ENCODE measurements at places on chromosomes 3 and 15. TPM values are rescaled to one million over a fixed set of nuclear protein-coding genes. Genes with fewer than 3 reads are reported as not detected.

GRCh38 chr15:93044301-93045190 lies 44.5 kb downstream of the RGMA start:
- H3K4me1 ChIP-seq = peaks cover 32% of the 10 kb centered on the region
- DNase-seq = peak; percentile 38
- no peak overlapping the region for H3K4me3 ChIP-seq
- H3K36me3 ChIP-seq = peaks cover 8% of the 10 kb centered on the region
- H3K27me3 ChIP-seq = no peaks in the 10 kb centered on the region

GRCh38 chr3:134527037-134527436 lies 41.2 kb downstream of the CEP63 start:
- H3K36me3 ChIP-seq = no peaks in the 10 kb centered on the region
- H3K4me3 ChIP-seq = no peak overlapping the region
- H3K27ac ChIP-seq = no peak overlapping the region
- no peaks in the 10 kb centered on the region for H3K4me1 ChIP-seq
- no peak for DNase-seq

DNA sequence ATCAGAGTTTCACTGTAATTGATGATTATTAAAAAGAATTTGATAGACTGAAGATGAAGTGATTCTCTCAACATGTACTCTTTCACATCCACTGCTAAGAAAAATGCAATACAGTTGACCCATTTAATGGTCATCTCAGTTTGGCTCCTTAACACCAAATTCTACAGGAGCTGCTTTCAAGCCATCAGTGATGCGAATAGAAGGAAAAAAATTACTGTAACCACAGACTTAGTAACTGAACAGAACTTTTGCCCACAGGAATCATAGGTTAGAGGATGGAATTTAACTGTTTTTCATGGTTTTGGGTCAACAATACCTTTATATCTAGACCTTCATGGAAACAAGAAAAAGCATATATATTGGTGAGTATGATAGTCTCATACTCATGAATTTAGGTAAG lies 633.5 kb downstream of the CADM2 start:
- no peak overlapping the region for H3K27ac ChIP-seq
- H3K4me3 ChIP-seq = no peak overlapping the region
- no peaks in the 10 kb centered on the region for H3K36me3 ChIP-seq
- no peaks in the 10 kb centered on the region for H3K27me3 ChIP-seq

GRCh38 chr3:23303601-23304217 lies 100.6 kb downstream of the UBE2E2 start:
- peaks cover 21% of the 10 kb centered on the region for H3K4me1 ChIP-seq
- H3K27me3 ChIP-seq = no peaks in the 10 kb centered on the region
- no peak overlapping the region for H3K27ac ChIP-seq
- H3K4me3 ChIP-seq = no peak overlapping the region
- no peaks in the 10 kb centered on the region for H3K36me3 ChIP-seq

GRCh38 chr15:32873284-32874114 lies 155.7 kb downstream of the GREM1 start:
- H3K36me3 ChIP-seq = no peaks in the 10 kb centered on the region
- no peak overlapping the region for H3K4me3 ChIP-seq
- no peaks in the 10 kb centered on the region for H3K27me3 ChIP-seq
- peaks cover 5% of the 10 kb centered on the region for H3K4me1 ChIP-seq

DNA sequence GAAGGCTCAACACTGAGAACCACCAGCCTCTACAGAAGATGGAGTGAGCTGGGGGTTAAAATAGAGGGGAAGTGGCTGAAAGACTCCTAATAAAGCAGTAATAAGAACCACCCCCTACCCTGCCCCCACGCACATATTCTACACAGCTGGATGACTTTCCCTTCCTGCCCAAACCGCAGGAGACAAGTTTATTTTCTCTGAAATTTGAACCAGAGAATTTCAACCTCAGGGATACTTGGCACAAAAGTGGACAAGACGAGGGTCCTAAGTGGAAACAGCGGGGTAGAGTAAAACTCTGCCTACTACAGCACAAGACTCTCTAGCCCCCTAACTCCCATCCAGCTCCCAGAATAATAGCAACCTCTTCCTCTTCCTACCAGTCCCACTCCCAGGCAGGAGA lies 28.4 kb downstream of the USF3 start:
- DNase-seq = no peak
- H3K36me3 ChIP-seq = peaks cover 38% of the 10 kb centered on the region
- H3K27ac ChIP-seq = no peak overlapping the region
- no peaks in the 10 kb centered on the region for H3K27me3 ChIP-seq

DNA sequence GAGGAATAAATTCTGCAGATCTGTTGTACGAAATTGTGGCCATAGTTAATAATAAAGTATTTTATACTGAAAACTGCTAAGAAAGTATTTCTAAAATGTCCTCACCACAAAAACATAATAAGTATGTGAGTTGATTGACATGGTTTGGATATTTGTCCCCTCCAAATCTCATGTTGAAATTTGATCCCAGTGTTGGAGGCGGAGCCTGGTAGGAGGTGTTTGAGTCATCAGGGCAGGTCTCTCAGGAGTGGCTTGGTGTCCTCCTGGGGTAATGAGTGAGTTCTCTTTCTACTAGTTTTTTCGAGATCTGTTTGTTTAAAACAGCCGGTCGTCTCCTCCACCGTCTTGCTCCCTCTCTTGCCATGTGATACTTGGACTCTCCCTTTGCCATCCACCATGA lies 424.1 kb upstream of the KCNMB2 start:
- H3K4me1 ChIP-seq = no peaks in the 10 kb centered on the region
- H3K27ac ChIP-seq = no peak overlapping the region
- no peaks in the 10 kb centered on the region for H3K27me3 ChIP-seq
- no peak overlapping the region for H3K4me3 ChIP-seq

DNA sequence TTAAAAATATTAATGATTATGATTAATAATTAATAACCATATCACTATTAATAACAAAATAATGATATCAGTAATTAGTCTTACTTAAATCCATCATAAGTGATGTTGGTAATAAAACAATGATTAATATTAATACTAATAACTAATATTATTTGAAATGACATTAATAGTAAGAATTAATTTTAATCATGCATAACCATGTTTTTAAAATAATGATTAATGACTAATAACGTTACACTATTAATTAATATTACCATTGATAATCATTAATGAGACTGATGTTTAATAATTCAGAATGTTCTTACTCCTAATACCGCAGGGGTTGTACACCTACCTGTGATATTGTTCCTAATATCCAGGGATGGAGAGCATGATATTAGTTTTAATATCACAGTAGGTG lies 53.4 kb upstream of the FRG2C start:
- H3K27me3 ChIP-seq = peaks cover 11% of the 10 kb centered on the region
- no peaks in the 10 kb centered on the region for H3K4me1 ChIP-seq
- no peak overlapping the region for H3K4me3 ChIP-seq
- no peak for DNase-seq
- no peak overlapping the region for H3K27ac ChIP-seq
- no peaks in the 10 kb centered on the region for H3K36me3 ChIP-seq

DNA sequence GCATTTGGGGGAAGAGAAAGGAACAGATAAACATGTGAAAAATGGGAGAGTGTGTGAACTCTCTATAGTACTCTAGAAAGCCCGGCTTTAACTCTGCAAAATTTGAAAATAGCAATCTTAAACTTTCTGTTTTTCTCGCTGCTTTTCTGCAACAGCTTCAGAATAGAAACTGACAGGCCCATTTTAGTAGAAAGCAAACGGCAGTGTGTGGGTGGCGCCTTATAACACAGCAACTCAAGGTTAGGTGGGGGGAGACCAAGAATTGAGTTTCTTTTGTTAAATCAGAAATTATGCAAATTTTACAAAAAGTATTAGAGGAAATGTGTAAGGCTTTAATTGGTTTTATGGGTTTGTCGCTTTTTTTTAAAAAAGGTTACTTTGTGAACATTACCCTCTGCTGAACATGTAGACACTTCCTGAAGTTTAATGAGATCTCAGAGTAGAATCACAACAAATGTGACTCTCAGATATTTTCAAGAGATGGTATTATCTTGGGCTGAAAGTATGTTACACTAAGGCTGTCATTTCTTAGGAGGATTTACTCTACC lies 107.0 kb downstream of the PTPRG start:
- no peak overlapping the region for H3K27ac ChIP-seq
- H3K27me3 ChIP-seq = no peaks in the 10 kb centered on the region
- H3K4me1 ChIP-seq = peaks cover 8% of the 10 kb centered on the region
- H3K36me3 ChIP-seq = no peaks in the 10 kb centered on the region
- DNase-seq = no peak

GRCh38 chr15:35215093-35215492 lies 130.0 kb upstream of the NANOGP8 start:
- H3K27me3 ChIP-seq = no peaks in the 10 kb centered on the region
- no peaks in the 10 kb centered on the region for H3K4me1 ChIP-seq
- no peak overlapping the region for H3K27ac ChIP-seq
- DNase-seq = no peak

DNA sequence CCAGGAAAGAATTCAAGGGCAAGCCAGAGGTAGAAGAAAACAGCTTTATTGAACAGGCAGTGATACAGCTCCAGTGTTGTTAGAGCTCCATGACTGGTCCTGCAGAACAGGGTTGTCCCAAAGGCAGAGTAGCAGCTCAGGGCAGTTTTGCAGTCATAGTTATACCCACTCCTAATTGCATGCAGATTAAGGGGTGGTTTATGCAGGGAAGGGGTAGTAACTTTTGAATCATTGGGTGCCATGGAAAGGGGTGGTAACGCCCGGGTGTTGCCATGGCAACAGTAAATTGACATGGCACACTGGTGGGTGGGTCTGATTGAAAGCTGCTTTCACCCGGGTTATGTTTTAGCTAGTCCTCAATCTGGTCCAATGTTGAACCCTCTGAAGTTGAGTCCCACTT lies 9.7 kb upstream of the RAB6B start:
- no peak overlapping the region for H3K4me3 ChIP-seq
- no peak overlapping the region for H3K27ac ChIP-seq
- no peaks in the 10 kb centered on the region for H3K36me3 ChIP-seq
- H3K27me3 ChIP-seq = no peaks in the 10 kb centered on the region
- H3K4me1 ChIP-seq = no peaks in the 10 kb centered on the region

CACNA2D2 gene
- total RNA-seq = 105 TPM

CCR1 gene
- total RNA-seq = 47.4 TPM

NEK11 gene
- total RNA-seq = 10.2 TPM
